T1000 (cell line): ENCODE measurements at places on chromosomes 1 and 21.

DNA sequence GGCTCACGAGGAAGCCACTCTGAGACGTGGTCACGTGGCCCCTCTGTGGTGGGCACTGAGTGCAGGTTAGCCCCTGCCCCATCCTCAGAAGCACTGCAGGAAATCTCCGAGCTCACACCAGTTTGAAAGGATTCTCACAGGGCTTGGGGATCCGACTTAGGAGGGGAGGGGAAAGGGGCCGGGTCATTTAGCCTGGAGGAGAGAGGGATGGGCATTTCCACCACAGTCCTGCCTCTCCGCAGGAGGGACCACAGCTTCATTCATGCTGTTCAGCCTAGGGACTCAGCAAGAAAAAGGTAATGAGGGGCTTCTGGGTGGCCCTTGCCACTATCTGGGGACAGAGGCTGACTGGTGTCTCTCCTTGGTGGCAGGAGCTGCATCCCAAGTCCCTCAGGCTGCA lies 126.5 kb downstream of the NPHP4 start:
- DNase-seq = no peak

DNA sequence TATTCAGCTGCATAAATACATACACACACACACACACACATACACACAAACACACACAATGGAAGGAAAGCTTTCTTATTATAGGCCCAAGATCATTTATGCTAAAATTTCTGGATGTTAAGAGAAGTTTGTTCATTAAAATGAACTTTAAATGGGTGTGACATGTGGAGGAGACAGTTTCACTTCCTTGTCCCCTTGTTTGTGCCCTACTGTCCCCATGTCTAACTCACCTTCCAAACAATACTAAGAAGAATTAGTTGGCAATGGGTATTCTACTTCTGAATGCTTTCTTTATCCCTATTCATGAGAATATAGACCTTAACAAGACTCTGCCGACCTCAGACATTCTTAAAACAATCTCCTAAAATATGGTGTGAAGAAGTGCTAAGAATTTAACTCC lies 63.5 kb upstream of the NRIP1 start:
- no peak for DNase-seq

- no peak for DNase-seq
Measured at GRCh38 chr1:23126801-23127200, 41.9 kb downstream of the LUZP1 start.

- DNase-seq = no peak
Measured at GRCh38 chr1:194279975-194280374, 1093.6 kb upstream of the B3GALT2 start.

GRCh38 chr1:31822766-31823165 lies 6.9 kb upstream of the SPOCD1 start:
- no peak for DNase-seq

- DNase-seq = peak; percentile 44
Measured at GRCh38 chr1:112954945-112955772, 837 bp downstream of the SLC16A1 start.

DNA sequence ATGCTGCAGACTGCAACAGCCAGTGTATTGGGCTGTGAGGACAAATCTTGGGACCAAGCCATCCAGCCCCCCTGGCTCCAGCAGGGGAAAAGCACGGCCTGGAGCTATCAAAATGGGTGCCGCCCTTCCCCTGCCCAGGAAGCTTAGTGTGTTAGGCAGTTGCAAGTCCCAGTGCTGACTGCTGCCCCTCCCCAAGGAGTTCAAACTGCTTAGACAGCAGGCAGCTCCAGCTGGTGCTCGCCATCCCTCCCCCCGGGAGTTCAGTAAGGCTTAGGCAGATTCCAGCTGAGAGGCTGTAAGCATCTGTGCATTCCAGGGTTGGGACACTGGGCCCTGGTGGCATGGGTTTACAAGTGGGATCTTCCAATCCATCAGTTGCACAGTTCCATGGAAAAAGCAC lies 579.6 kb upstream of the NR5A2 start:
- no peak for DNase-seq
